CD8-positive, alpha-beta memory T cell (primary cell): ENCODE measurements at places on chromosomes 13 and 19. TPM values are rescaled to one million over a fixed set of nuclear protein-coding genes. Genes with fewer than 3 reads are reported as not detected.

The CPT1C gene
- total RNA-seq = 0.66 TPM

The MYO1F gene
- total RNA-seq = 81.3 TPM

The PCID2 gene
- 60.1 TPM for total RNA-seq

DNA sequence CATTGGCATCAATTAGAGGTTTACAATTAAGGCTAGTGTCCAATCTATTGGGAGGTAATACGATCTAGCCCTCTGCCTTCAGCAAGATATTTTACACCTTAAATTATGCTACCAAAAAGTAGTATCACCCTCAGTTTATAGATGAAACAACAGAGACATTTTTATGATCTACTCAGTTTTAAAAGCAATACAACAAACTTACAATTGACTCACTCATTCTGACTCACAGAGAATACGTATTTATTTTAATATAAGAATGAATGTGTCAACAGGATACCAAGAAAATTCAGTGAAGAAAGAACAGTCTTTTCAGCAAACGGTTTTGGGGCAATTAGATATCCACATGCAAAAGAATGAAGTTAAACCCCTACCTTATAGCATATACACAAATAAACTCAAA, 32.5 kb upstream of the STARD13 start:
- H3K36me3 ChIP-seq = no peaks in the 10 kb centered on the region
- H3K27me3 ChIP-seq = no peaks in the 10 kb centered on the region
- no peak overlapping the region for H3K27ac ChIP-seq
- H3K4me3 ChIP-seq = no peak overlapping the region

DNA sequence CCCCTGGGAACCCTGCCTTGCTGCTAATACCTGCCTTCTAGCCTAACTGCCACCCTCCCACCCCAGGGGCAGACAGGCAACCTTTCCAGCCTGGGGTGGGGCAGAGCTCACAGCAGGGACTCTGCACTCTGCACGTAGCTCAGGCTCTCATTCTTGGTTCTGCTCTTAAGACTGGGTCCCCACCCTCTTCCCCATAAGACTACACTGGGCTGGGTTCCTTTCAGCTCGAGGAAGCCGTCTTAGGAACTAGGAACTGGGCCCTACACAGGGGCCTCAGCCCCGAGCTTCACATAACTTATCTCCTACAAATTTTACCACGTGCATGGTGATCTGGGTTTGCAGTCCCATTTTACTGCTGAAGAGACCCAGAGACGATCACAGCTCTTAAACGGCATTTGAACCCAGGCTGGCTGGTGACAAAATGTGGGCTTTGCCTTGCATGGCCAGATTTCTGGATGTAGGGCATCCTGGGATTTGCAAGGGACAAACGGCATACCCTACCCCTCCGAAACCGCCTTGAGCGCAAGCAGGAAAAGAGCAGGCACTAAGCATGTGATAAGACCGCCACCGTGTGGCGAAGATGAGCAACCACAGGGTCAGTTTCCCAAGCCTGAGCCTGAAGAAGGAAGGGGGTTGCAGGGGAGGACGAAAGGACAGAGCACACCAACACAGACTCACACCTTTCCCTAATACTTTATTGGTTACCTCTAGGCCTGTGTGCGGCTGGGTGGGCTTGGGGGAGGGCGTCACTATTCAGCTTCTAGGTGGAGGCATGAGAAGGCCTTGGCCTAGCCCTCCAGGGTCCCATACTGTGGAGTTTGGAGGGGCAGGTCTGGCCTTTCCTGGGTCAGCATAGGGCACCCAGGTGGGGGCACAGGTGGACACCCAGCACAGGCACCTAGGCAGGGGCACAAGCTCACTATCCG, 5.1 kb downstream of the JUNB start:
- peak overlapping the region; percentile 39 for H3K27ac ChIP-seq
- no peaks in the 10 kb centered on the region for H3K27me3 ChIP-seq

GRCh38 chr13:50826035-50826434, 17.5 kb downstream of the DLEU7 start:
- H3K4me3 ChIP-seq = no peak overlapping the region
- H3K27ac ChIP-seq = no peak overlapping the region
- no peaks in the 10 kb centered on the region for H3K27me3 ChIP-seq
- no peaks in the 10 kb centered on the region for H3K4me1 ChIP-seq
- DNase-seq = no peak

DNA sequence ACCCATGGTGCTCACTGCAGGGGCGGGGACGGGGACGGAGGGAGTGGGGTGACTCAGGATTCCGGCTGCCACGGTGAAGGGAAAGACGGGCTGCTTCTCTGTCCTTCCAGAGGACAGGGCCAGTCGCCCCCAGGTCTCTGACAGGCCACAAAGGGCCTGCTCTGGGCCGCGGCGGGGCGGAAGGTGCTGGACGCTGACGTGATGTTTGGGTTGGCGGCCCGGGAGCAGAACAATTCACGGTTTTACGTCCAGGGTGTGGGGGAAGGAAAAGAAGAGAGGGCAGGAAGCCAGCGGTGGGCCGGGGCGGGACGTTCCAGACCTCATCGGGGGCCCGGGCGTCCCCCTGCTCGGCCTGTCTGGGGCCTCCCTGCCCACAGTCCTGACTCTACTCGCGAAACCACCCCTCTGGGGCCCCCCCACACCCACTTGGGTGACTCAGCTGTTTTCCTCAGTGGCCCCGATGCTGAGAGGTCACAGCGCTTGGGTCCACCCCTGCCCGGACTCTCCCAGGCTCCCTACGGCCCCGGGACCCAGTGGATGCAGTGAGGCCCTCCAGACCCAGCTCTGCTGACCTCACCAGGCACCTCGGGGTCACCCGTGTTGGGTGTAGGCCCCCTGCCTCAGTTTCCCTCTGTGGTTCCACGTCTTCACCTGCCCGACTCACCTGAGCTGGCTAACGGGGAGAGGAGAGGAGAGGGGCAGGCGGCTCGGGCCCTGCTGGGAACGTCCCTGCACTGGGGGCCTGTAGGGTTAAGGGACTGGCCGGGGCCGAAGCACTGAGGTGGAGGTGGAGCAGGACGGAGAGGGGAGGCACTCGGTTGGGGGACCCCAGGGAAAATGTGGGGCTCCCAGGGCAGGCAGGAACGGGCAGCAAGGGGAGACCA, 29.2 kb downstream of the PIP5K1C start:
- no peak overlapping the region for H3K4me3 ChIP-seq
- H3K27me3 ChIP-seq = no peaks in the 10 kb centered on the region
- H3K27ac ChIP-seq = peak overlapping the region; percentile 86
- H3K4me1 ChIP-seq = peaks cover 22% of the 10 kb centered on the region
- DNase-seq = no peak
- no peaks in the 10 kb centered on the region for H3K36me3 ChIP-seq

- no peak for DNase-seq
- H3K36me3 ChIP-seq = no peaks in the 10 kb centered on the region
- H3K27me3 ChIP-seq = no peaks in the 10 kb centered on the region
- no peak overlapping the region for H3K27ac ChIP-seq
- no peak overlapping the region for H3K4me3 ChIP-seq
- H3K4me1 ChIP-seq = no peaks in the 10 kb centered on the region
Measured at GRCh38 chr19:9986787-9987281, 23.5 kb downstream of the COL5A3 start.

GRCh38 chr19:55528030-55528803, 8.7 kb downstream of the SBK2 start:
- no peak for DNase-seq
- H3K36me3 ChIP-seq = no peaks in the 10 kb centered on the region
- H3K27ac ChIP-seq = no peak overlapping the region

GRCh38 chr13:38405216-38405615, 55.6 kb downstream of the UFM1 start:
- H3K27ac ChIP-seq = no peak overlapping the region
- H3K36me3 ChIP-seq = no peaks in the 10 kb centered on the region
- H3K4me1 ChIP-seq = no peaks in the 10 kb centered on the region
- no peaks in the 10 kb centered on the region for H3K27me3 ChIP-seq

- no peak overlapping the region for H3K27ac ChIP-seq
- no peaks in the 10 kb centered on the region for H3K27me3 ChIP-seq
- peak; percentile 62 for DNase-seq
- H3K4me3 ChIP-seq = no peak overlapping the region
- no peaks in the 10 kb centered on the region for H3K4me1 ChIP-seq
Measured at GRCh38 chr19:18865973-18866799, 29.8 kb downstream of the CERS1 start.

GRCh38 chr13:78540058-78540457, 63.3 kb downstream of the POU4F1 start:
- no peak overlapping the region for H3K27ac ChIP-seq
- no peak for DNase-seq
- H3K27me3 ChIP-seq = no peaks in the 10 kb centered on the region
- no peaks in the 10 kb centered on the region for H3K36me3 ChIP-seq
- no peak overlapping the region for H3K4me3 ChIP-seq

DNA sequence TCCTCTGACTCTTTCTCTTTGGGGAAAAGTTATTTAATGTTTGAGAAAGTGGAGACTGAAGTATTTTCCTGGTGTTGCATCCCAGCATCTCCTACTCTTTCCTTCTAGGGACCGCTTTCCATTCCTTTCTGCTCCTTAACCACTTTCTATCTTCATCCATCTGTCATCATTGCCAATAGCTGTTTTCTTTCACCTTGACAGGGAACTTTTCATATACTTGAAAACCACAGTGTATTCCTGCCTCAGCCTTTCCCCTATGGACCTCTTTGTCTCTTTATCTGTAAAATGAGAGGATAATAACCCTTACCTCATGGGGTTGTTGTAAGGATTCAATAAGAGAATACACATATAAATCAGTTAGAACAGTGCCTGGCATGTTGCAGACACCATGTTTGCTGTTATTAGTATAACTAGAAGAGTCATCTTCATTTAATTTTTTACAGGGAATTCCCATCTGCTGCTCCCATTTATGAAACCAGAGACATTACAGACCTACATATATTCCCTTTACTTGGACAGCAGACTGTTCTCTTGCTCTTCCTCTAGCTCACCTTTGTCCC, 31.8 kb downstream of the LCP1 start:
- no peaks in the 10 kb centered on the region for H3K27me3 ChIP-seq
- H3K27ac ChIP-seq = no peak overlapping the region
- H3K4me1 ChIP-seq = no peaks in the 10 kb centered on the region
- H3K4me3 ChIP-seq = no peak overlapping the region
- DNase-seq = no peak

- H3K27ac ChIP-seq = no peak overlapping the region
- no peak overlapping the region for H3K4me3 ChIP-seq
- no peaks in the 10 kb centered on the region for H3K36me3 ChIP-seq
- no peaks in the 10 kb centered on the region for H3K27me3 ChIP-seq
- DNase-seq = no peak
Measured at GRCh38 chr13:91563799-91564198, 165.4 kb downstream of the GPC5 start.

DNA sequence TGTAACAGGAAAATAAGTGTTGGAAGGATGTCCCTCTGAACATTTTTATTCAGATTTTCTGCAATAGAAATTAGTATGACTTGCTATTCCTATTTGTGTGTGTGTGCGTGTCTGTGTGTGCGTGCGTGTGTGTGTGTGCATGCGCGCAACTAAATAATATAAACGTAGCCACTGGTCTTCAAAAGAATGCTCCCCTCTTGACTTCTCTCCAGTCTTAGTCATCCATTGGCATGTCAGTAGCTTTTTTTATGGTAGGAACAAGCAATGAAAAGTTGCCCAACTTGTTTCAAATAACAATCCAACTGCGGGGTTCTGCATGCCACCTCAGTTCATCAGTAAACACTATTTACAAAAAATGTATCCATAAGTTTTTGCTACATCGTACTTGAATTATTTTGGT, 249.6 kb downstream of the GPC6 start:
- H3K36me3 ChIP-seq = no peaks in the 10 kb centered on the region
- H3K27me3 ChIP-seq = no peaks in the 10 kb centered on the region
- no peak for DNase-seq
- no peaks in the 10 kb centered on the region for H3K4me1 ChIP-seq

DNA sequence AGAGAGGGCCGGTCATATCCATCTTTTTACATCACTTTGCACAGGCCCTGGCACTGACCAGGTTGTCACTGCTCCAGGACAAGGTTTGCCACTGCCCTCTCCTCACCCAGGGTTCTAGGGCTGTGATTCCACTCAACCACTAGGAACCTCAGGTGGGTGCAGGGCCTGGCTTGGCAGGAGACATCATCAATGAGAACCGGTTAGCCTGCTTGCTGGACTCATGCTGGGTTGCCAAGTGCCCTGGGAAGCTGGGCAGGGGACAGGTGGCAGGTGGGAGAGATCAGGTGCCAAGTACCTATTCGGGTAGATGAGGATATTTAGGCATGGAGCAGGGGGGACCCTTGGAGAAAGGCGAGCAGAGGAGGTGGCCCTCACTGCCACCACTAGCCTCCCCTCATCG, 4.2 kb upstream of the CERS4 start:
- H3K36me3 ChIP-seq = no peaks in the 10 kb centered on the region
- peaks cover 3% of the 10 kb centered on the region for H3K4me1 ChIP-seq
- no peak overlapping the region for H3K4me3 ChIP-seq
- no peak overlapping the region for H3K27ac ChIP-seq
- no peak for DNase-seq

DNA sequence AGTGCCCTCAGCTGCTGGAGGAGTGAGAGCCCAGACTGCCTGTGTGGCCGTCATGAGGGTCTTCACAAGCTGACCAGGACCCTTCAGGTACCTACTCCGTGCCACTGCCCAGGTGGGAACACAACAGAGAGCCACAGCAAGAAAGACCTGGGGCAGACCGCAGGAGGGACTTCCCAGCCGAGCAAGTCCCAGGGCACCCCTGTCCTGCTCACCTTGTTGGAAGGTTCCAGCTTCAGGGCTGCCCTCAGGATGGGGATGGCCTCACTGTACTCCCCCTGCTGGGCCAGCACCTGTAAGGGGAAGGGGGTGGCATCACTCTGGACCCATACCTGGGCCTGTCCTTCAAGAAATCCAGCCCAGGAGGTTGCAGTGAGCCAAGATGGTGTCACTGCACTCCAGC, 10.3 kb downstream of the FKBP8 start:
- H3K4me3 ChIP-seq = no peak overlapping the region
- DNase-seq = no peak
- H3K27ac ChIP-seq = no peak overlapping the region
- peaks cover 4% of the 10 kb centered on the region for H3K36me3 ChIP-seq
- H3K4me1 ChIP-seq = no peaks in the 10 kb centered on the region

DNA sequence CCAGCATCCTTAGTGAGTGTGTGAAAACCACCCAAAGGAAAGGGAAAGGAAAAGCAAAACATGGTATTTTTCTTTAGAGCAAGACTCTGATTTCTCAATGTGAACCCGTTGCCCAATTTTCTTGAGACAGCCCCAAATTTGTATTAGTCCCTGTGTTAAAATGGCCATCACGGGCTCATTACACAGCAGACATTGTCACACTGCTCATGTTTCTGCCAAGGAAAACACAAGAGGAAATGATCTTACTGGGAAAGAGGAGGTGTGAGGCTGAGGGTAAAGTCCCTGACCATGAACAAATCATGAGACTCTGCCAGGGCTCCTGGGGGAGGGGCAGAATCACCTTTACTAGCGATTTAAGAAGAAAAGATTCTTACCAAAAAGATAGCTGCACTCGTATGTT, 54.4 kb downstream of the FAM124A start:
- no peak for DNase-seq
- H3K4me1 ChIP-seq = no peaks in the 10 kb centered on the region
- H3K27me3 ChIP-seq = no peaks in the 10 kb centered on the region
- no peak overlapping the region for H3K27ac ChIP-seq
